ENCODE measurements at places on chromosomes 4 and X.
A peak's percentile ranks its signal among the peaks of the same experiment; 100 is the strongest.

GRCh38 chr4:152635851-152636250 is 43.9 kb downstream of the TMEM154 start:
- no peak for DNase-seq

DNA sequence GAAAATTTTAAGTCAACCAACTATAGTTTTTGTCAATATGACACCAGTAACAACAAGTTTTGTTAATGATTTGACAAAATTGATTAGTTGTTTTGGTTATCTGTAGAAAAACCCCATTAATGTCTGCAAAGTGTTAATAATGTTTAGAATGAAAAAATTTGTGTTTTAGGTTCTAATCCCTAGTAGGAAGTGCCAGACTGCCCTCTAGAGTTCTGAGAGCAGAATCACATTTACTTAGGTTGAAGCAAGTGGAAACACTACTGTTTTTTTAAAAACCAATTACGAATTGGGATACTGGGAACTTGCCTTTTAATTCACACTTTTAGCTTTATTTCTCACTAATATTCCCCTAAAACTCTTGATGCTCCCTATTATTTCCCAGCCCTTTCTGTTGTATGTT is 101.1 kb upstream of the CYLC1 start:
- peak; percentile 39 for DNase-seq

- no peak for DNase-seq
Observed at GRCh38 chr4:80129785-80130184, 56.8 kb upstream of the ANTXR2 start.

- peak; percentile 13 for DNase-seq
Observed at GRCh38 chrX:84218726-84219125, 30.7 kb upstream of the RPS6KA6 start.

GRCh38 chr4:24473309-24473721 is 111.0 kb downstream of the DHX15 start:
- DNase-seq, result peak; percentile 83

DNA sequence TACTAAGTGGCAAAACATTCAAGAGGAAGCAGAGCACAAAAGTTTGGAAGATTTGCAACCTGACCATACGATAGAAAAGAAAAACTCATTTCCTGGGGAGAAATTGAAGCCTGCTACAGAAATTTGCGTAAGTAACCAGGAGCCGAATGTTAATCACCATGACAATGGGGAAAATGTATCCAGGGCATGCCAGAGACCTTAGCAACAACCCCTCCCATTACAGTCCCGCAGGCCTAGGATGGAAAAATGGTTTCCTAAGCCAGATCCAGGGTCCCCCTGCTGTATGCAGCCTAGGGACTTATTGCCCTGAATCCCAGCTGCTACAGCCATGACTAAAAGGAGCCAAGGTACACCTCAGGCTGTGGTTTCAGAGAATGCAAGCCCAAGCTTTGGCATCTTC is 472.2 kb upstream of the KLHL4 start:
- no peak for DNase-seq

DNA sequence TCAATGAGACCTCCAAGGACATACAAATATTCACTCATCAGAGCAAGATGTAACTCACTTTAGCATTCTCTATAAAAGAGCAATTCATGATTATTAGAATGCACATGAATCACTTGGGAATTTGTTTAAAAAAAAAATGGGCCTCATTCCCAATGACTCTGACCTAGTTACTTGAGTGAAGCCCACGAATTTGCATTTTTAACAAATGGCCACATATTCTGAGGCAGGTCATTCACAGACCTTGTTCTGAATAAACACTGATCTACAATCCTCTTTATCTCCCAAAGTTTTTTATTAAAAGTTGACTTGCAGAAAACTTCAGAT is 255.1 kb upstream of the VEGFC start:
- DNase-seq, result no peak

DNA sequence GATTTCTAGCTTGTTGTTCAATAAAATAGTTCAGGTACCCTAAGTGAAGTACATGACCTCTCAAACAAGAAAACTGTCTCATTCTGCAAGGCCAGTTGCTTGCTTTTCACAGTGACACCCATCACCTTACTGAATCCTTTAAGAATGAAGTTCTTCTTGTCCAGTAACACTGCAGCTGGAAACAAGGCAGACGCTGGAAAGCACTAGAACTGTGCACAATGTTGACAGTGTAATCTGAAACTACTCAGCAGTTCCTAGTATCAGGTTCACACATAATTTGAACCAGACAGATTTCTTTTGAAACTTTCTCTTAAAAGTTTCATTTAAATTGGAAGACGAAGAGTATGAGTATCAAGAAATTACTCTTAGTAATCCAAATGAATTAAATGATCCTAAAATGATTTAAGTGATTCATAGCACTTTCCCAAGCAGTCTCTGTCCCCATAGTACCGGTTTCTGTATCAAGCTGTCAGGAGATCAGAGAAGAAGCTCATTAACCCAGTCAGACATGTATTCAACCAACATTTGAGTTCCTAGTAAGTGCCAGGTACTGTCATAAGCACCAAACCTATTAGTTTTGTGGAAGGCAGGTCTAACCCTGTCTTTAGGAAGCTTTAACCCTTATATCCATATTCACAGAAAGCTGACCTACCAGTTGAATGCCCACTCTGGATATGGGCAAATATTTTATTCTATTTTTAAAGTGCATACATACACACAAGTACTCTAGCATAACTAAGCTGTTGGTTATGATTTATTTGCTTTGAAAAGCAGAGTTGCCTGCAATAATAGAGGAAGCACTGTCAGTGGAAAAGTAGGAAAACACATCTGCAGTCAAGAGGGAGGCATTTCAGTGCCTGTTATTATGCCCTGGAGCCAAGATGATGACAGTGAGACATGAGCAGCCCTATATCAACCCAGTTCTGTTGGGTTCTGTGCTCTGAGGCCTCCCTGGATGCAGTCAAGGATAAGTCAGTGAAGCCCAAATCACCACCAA is 63.6 kb downstream of the PALLD start:
- DNase-seq, result peak; percentile 11

GRCh38 chr4:687971-688853 is 739 bp downstream of the SLC49A3 start:
- DNase-seq, result no peak

- no peak for DNase-seq
Observed at GRCh38 chr4:156710365-156711192, 261.0 kb downstream of the PDGFC start.

- no peak for DNase-seq
Observed at GRCh38 chr4:188754372-188755002, 615.2 kb downstream of the TRIML1 start.

- no peak for DNase-seq
Observed at GRCh38 chrX:114962209-114962608, 55.2 kb downstream of the IL13RA2 start.

DNA sequence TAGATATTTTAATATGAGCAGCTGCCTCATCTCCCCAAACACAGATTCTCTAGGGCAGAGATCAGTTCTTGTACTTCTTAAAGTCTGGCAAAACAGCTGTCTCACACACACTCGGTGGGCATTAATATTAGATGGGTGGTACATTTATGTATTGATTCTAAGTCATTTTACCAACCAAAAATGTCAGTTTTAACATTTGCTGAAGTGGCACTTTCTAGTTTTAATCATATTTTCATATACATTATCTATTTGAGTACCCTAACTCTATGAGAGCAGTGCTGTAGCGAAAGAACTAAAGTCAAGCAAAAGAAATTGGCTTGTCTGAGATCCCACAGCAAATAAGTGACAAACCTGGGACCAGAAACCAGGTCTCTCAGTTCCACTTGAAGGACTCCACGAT is 134.5 kb upstream of the SPRY1 start:
- DNase-seq, result peak; percentile 15

GRCh38 chr4:79689740-79690139 is 281.7 kb upstream of the GK2 start:
- no peak for DNase-seq

DNA sequence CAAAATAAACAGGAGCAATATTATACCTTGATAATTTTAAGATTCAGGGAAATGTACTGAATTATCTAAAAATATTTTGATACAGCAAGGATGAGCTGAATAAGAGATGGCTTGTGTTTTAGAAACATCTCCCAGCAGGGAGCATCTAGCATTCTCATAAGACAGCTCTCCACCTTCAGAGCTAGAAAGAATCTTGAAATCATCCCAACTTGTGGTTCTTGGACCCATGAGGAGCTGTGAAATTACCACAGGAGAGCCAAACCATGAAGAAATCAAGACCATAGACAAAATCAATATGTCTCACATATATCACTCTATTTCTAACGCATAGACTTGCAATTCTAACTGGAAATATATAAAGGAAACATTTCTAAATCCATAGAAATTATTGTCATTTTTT is 210.6 kb upstream of the DKK2 start:
- no peak for DNase-seq

- DNase-seq, result no peak
Observed at GRCh38 chr4:80206521-80207171, 9.3 kb downstream of the PRDM8 start.

- DNase-seq, result no peak
Observed at GRCh38 chrX:155744534-155744933, 131.8 kb upstream of the TMLHE start.

DNA sequence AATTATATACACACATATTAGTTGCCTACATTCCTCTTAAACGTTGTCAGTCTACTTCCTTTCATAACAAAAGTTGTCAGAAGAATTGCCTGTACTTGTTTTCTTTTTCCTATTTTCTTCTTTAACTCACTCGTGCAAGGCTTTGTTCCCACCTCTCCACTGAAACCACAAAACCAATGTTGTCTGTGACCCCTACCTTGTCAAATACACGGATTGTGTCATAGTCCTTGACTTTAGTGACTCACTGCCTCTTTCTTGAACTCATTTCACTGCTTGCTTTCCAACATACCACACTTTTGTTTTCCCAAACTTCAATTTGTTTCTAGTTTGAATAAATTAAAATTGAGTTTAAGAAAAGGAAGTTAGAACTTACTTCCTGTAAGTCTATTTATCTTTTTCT is 283.9 kb upstream of the AGA start:
- no peak for DNase-seq

GRCh38 chr4:3196670-3197359 is 52.1 kb upstream of the MSANTD1 start:
- DNase-seq, result no peak

GRCh38 chrX:2723286-2723879 is 28.5 kb upstream of the XG start:
- no peak for DNase-seq

- no peak for DNase-seq
Observed at GRCh38 chr4:2909583-2909982, 53.6 kb downstream of the NOP14 start.

GRCh38 chr4:60296386-60296785 is 903.7 kb upstream of the ADGRL3 start:
- no peak for DNase-seq

GRCh38 chrX:132216806-132217202 is 2.4 kb downstream of the RAP2C start:
- DNase-seq, result no peak

DNA sequence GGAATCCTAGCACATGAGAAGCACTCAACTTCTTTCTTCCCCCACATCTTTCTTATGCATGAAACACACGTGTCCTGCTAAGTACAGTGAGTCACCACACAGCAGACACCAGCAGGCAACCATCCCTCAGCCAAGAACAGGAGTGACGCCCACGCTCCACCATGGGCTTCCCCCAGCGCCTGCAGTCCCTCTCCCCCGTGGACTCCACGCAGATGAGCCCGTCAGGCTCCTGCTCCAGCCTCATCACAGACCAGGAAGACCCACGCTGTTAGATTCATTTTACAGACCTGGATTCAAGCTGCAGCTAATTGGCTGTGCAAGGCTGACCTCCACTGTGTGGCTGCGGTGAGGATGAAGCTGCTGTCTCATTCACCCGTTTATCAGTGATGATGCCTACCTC is 16.7 kb downstream of the HMX1 start:
- DNase-seq, result no peak

DNA sequence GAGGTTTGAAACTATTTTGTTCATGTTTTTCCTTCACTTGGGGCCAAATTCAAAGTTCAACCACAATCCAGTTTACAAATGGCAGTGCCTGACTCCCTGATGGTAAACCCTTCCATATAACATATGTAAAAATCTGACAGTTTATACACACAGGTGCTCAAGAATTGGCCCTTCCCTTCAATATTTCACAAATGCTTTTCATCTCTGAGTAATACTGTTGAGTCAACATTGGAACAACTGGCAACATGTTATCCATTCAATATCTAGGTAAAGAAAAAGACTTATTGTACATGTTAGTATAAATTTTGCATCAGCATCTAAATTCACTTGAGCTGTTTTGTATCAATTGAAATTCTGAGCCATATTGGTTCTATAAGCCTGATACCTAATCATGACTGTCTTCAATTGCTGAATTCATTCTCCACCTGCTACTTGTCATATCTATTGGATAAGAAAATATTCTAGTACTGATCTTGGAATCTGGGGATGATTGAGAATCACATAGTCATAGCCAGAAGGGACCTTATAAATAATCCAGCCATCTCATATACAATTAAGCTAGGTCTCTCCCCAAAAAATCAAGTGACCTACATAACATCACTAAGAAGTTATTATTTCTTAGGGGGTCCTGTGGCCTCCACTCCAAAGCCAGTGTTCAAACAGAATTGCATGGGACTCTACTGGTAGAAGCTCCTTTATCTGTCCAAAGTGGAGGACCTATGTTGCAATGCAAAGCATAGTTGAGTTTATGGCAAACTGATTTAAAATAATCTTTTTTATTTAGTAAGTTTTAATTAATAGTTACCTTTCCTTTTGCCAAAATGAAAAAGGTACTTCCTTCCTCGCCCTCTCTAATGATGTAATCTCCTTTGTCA is 61.9 kb downstream of the PRKG2 start:
- no peak for DNase-seq

DNA sequence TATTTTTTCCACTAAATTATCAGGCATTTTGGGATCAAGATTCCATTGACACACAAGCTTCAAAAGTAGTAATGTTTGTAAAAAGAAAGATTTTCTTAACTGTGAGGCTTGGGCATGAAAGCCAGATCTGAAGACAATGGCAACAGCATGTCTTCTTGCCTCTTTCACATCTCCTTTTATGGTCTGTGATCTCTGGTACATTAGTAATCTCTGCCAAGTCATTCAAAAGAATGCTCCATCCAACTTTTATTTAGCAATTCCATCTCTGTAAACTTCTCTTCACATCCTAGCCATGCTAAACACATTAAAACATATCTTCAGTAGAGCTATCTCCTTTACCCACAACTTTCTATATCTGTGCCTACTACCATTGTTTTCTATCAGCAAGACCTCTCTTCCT is 465.4 kb downstream of the FAT4 start:
- DNase-seq, result no peak

DNA sequence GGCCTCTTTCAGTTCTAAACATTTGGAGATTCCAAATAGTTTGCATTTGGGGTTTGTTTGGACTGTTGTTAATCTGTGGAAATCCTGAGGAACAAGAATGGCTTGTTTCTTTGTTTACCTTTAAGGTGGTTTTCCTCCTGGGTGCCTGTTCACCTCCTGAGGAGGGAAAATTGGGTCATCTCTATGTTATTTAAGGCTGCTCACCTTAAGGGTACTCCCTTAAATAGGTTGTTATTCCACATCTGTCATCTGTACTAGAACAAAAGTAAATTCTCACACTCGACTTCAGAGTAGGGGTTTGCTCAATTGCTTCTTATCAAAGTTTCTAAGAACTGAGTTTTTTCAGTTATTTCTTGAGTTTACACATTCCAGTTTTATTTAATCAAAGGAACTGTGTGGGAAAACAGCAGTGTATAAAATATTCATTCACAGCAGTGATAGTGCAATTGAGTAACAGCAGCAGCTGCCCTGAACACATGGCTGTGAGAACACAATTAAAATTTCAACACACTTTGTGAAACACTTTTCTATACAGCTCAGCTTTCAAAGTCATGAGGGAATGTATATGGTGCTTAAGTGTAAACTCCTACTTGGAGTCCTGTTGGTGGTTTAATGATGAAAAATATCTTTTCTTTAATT is 238.5 kb upstream of the PGRMC2 start:
- no peak for DNase-seq
